ENCODE measurements at places on chromosomes 12 and 14. TPM values are rescaled to one million over a fixed set of nuclear protein-coding genes. Genes with fewer than 3 reads are reported as not detected.

Gene NOVA1
- total RNA-seq, result 4.8 TPM

DNA sequence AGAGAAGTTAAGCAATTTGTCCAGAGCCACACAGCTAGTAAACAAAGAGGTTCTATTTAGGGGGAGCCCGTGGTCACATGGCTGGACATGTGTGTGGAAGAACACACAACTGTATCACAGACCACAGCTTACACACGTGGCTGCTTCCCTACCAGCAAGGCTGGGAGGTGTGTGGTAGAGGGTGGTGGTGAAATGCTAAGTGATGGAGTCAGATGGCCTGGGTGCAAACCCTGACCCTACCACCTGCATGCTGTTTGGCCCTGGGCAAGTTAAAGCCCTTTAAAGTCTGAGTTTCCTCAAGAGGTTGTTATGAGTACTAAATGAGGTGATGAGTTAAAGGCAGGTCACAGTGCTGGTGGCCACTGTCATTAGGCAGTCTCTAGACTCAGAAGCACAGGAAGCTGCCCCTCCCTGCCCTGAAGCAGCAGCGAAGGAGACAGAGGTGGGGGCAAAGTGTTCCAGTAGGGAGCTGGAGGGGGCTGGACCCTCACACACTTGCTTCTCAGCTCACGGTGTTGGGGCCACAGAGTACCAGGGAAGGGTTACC lies 64.2 kb downstream of the ERH start:
- DNase-seq, result no peak

Gene CYP27B1
- total RNA-seq, result 1.5 TPM

Gene STX2
- total RNA-seq, result 34.4 TPM

GRCh38 chr14:91078095-91078737 lies 17.8 kb upstream of the RPS6KA5 start:
- no peak for DNase-seq

- no peak for DNase-seq
Measured at GRCh38 chr14:92900660-92901059, 22.3 kb upstream of the CHGA start.

DNA sequence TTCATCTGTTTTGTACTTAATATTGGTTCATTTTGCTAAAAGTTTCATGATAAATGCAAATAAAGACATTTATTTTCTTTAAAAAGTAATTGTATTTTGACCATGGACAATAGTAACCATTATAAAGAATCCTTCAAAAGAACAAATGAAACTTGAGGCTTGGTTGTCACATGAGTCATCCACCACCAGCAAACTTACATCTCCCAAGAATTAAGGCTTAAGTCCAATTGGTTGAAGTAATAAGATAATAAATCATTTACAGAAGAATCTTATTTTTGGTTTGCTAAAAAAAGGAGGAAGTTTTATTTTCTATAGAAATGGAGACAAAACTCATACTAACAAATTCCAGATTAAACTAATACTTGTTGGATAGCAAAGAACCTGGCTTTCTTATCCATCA lies 84.8 kb upstream of the KITLG start:
- DNase-seq, result no peak

Data from left cardiac atrium (tissue), 4 donors.